ENCODE measurements at places on chromosomes 16 and 17.

DNA sequence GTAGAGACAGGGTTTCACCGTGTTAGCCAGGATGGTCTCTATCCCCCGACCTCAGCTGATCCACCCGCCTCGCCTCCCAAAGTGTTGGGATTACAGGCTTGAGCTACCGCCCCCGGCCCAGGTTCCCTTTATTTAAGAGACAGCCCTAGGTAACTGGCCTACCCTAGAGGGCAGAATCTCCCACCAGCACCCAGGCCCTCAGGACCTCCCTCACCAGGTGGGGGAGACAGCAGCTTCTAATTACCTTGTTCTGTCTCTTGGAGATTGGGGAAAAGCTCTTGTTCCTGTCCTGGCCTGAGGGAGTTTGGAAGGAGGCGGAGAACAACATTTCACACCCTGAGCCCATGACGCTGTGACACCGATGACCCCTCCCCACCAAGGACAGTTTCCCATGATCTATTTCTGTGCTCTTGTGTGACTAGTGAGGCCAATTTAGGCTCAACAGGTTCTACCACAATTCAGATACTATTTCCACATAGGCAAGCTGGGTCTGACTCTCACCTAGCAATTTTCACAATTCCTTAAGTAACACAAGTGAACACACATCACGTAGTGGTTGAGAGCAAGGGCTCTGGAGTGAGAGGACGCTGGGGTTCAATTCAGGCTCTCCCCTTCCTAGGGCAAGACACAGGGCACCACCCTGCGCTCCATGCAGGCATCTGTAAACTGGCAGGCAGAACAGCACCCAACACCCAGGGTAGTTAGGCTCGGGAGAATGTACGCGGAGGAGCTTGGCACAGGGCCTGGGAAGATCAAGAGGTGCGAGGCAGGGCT lies 20.4 kb downstream of the HDAC5 start:
- DNase-seq: no peak

DNA sequence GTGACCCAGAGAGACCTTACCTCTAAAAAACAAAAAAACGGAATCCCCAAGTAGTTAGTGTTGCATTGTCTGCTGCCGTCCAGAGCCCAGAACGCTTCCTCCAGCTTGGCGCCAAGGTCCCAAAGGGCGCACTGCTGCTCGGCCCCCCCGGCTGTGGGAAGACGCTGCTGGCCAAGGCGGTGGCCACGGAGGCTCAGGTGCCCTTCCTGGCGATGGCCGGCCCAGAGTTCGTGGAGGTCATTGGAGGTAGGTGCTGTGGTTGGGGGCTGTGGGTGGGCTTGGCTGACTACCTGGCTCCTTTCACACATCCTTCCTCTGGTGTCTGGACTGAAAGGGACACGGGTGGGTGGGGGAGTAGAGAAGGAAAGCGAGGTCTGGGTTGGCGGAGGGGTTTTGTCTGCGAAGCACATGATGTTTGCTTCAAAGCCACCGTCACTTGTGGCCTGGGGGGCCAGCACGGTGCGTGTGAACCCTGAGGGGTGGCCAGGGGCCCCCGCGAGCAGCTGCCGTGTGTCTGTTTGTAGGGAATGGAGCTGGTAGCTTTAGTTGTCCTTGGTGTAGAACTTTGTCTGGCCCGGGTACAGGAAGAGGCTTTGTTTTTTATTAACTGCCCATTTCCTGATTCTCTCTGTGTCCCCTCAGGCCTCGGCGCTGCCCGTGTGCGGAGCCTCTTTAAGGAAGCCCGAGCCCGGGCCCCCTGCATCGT lies 23.8 kb downstream of the SPG7 start:
- DNase-seq: no peak

DNA sequence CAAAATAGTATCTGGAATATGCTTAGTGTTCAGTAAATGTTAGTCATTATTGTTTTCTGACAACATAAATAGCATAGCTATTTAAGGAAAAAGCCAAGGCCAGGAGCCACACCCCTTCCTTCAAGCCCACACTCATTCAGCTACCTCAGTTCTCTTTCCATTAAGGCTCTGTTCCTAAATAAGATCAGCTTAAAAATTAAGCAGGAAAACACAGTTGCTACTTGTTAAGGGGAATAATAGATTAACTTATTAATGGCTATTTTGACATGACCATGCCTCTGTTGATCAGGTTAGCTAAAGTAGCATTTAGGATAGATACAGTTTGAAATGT lies 158.1 kb downstream of the CHD9 start:
- no peak for DNase-seq

DNA sequence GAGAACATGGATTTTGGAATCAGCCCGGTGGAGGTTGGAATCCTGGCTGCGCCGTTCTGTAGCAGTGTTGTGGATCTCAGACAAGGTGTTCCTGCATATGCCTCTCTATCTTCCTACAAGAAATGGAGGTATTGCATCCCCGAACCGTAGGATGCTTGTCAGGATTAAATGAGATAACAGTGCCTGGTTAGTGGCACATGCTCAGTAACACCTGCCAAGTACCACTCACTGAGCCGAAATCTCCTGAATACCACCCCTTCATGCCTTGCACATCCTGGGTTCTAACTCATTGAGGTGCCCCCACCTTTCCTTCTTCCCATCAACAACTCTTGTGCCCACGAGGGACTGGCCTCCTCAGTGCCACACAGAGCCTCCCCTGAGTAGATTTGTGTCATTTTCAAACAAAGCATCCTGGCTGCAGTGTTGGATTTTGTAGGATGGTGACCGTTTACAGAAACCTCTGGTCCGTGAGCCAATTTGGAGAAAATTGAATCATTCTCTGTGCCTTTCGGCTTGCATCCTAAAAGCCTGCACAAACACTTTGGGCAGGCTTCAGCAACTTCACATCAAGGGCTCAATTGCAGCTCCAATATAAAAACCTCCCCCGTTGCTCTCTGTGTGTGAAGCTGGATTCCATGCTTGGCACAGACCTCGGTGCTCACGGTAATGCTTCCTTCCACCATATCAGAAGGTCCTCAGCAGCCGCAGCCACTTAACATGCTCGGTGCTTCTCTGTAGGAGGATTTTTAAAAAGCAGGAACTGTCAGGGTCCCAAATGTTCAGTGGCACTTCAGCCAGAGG lies 84.2 kb downstream of the WWOX start:
- no peak for DNase-seq

- no peak for DNase-seq
Observed at GRCh38 chr16:67701420-67701819, 17.7 kb downstream of the GFOD2 start.

DNA sequence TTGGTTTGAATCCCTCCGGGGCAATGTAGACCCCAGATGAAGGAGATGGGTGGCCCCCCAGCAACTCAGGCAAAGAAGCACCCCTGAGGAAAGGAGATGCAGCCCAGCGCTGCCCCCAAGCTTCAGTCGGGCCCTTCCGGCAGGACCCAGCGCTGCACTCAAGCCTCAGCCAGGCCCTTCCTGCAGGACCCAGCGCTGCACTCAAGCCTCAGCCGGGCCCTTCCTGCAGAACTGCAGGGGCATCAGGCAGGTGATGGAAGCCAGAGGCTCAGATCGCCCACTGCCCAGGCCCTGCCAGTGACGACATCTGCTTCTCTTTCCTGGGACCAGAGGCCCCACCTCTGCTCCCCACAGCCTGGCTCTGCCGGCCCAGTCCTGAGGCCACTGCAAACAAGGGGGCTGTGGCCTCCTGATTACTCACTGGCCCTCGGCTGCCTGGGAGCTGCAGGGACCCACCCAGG lies 7.8 kb downstream of the SOX8 start:
- DNase-seq: no peak

GRCh38 chr17:28938552-28938951 lies 12.8 kb downstream of the PHF12 start:
- DNase-seq: no peak

- DNase-seq: no peak
Observed at GRCh38 chr16:81532491-81533174, 88.0 kb downstream of the CMIP start.

DNA sequence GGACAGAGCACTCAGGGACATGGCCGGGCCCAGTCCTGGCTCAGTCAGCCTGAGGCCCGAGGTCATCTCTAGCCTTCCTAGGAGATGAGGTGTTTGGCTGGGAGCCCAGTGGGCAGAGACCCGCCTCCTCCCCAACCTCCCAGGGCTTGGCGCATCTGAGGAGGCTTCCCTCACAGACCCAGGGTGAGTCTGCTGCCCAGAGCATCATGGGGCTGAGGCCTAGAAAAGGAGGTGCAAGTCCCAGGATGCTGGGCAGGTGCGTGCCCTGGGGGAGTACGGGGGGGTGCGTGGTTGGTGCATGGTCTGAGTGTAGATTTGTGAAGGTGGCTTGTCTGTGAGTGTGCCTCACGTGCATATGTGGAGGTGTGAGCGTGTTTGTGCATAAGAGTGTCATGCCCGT lies 4.7 kb downstream of the PDE6G start:
- DNase-seq: no peak

DNA sequence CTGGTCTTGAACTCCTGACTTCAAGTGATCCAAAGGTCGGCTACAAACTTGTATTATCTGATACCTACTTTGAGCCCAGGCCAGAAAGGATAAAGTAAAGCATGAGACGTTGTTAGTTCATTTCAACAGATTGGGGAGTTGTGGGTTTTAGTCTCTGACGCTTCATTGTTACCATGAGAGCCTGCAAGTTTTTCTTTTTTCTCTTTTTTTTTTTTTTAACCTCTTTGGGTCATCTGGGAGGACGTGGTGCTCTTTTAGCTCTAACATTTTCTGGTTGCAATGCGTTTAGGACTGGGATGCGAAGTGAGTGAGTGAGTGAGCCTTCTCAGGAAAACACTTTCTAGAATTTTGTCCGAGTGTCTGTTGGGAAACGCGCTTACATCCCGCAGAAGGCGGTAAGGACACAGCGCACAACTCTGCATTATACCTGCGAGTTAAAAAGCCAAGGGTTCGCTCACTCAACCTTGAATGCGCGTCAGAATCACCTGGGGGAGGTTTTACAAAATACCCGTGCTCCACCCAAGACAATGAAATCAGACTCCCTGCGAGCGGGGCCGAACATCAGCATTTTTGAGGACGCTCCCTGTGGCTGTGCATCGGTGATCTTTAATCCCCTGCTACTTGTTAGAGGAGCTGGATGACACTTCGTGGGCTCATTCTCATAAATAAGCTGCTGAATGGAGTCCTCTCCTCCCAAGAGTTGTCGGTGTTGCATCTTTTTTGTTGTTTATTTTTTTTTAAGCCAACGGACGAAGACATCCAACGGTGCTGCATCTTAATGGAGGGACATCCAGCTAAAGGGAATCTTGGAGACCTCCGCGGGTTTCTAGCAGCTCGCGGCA lies 629 bp upstream of the RNF135 start:
- DNase-seq: peak; percentile 24

- no peak for DNase-seq
Observed at GRCh38 chr17:14143688-14144087, 74.4 kb downstream of the COX10 start.

- DNase-seq: peak; percentile 39
Observed at GRCh38 chr17:3385869-3386816, at the start of gene OR3A2. Gene OR3A2 (minus strand): TSS chr17:3386308.

GRCh38 chr16:22262460-22262859 lies 34.7 kb upstream of the POLR3E start:
- no peak for DNase-seq

DNA sequence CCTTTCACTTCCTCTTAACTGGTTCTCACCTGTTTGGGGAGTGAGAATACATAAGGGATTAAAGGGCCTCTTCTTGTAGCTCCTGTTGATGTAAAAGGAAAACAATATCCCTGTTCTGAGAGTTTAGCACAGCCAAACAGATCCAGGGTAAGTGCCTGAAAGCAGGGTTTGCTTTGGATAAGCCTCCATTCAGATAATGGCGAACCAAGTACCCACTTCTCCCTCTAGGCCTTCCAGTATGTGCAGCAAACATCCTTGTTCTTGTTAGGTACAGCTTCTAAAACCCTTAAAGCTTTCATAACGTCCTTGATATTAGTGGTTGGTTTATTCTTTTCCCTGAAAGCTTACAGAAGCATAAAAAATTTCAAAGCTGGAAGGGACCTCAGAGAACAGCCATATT lies 130.6 kb upstream of the DNAH9 start:
- no peak for DNase-seq

- peak; percentile 48 for DNase-seq
Observed at GRCh38 chr16:57045694-57046381, 46.5 kb upstream of the CPNE2 start.

- no peak for DNase-seq
Observed at GRCh38 chr16:86764551-86764950, 186.2 kb downstream of the FOXL1 start.
